ENCODE measurements at places on chromosomes 5 and 9. TPM values are rescaled to one million over a fixed set of nuclear protein-coding genes. Genes with fewer than 3 reads are reported as not detected.

The NUTM2F gene
- polyA plus RNA-seq = not detected

The CTNND2 gene
- 1.8 TPM for polyA plus RNA-seq

The LIFR gene
- polyA plus RNA-seq = 10.2 TPM

The CER1 gene
- not detected for polyA plus RNA-seq

The GRXCR2 gene
- polyA plus RNA-seq = not detected

The PPP2R2B gene
- polyA plus RNA-seq = 4.6 TPM

The EPB41L4A gene
- 4.2 TPM for polyA plus RNA-seq

The RNF180 gene
- 6.8 TPM for polyA plus RNA-seq

The SLC2A6 gene
- polyA plus RNA-seq = 6.7 TPM

Measured in adrenal gland (tissue), 19 donors.